ENCODE measurements at places on chromosomes 11 and 22.

- DNase-seq = no peak
These were observed 79.4 kb downstream of the ATM start for GRCh38 chr11:108302121-108302785.

GRCh38 chr22:21972293-21972779 is 10.3 kb downstream of the TOP3B start:
- no peak for DNase-seq

GRCh38 chr11:76007166-76007565 is 192.2 kb downstream of the UVRAG start:
- DNase-seq = no peak

- DNase-seq = no peak
These were observed 431.2 kb downstream of the METTL15 start for GRCh38 chr11:28539239-28540030.

GRCh38 chr11:92739491-92739890 is 230.0 kb upstream of the MTNR1B start:
- DNase-seq = no peak

GRCh38 chr11:33857933-33858371 is 33.9 kb downstream of the LMO2 start:
- peak; percentile 67 for DNase-seq

DNA sequence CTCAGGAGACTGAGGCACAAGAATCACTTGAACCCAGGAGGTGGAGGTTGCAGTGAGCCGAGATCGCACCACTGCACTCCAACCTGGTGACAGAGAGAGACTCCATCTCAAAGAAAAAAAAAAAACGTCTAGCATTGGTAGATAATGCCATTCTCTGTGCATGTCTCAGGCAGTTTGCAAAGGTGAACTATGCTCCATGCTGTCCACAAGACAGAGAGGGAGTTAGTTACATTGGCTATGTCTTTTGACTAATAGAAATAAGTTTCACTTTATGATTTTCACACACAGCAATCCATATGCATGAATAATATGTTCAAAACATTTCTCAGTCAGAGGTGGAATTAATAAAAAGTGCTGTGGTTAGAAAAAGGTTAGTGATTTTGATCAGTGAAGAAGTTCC is 591.4 kb downstream of the ETS1 start:
- DNase-seq = no peak
